WTC11 (cell line): ENCODE measurements at places on chromosomes 16 and 17. TPM values are rescaled to one million over a fixed set of nuclear protein-coding genes. Genes with fewer than 3 reads are reported as not detected.

TSPOAP1 gene
- total RNA-seq = 10.9 to 19.0 TPM (median 16.4 TPM) in 3 replicates

ZDHHC1 gene
- 4.2 to 4.9 TPM (median 4.6 TPM) in 3 replicates for total RNA-seq

SLC6A4 gene
- 0.07 to 0.32 TPM (median 0.13 TPM) in 3 replicates for total RNA-seq

RETREG3 gene
- 39.8 to 43.2 TPM (median 40.4 TPM) in 3 replicates for total RNA-seq

PDE6G gene
- total RNA-seq = 4.4 to 6.9 TPM (median 6.3 TPM) in 3 replicates

BLMH gene
- total RNA-seq = 63.9 to 67.3 TPM (median 65.3 TPM) in 3 replicates

SLC35G6 gene
- 0.16 to 0.26 TPM (median 0.18 TPM) in 3 replicates for total RNA-seq

PTX4 gene
- total RNA-seq = 0.16 to 0.26 TPM (median 0.18 TPM) in 3 replicates

EVPL gene
- total RNA-seq = 0.46 to 1.3 TPM (median 0.62 TPM) in 3 replicates

KIFC3 gene
- 9.2 to 11.6 TPM (median 10.0 TPM) in 3 replicates for total RNA-seq

RGS11 gene
- 1.8 to 2.7 TPM (median 2.3 TPM) in 3 replicates for total RNA-seq

NPTX1 gene
- total RNA-seq = 9.7 to 15.1 TPM (median 10.8 TPM) in 3 replicates

MT1E gene
- 92.7 to 114 TPM (median 103 TPM) in 3 replicates for total RNA-seq

DLX4 gene
- total RNA-seq = 1.3 to 1.8 TPM (median 1.6 TPM) in 3 replicates

ZNF213 gene
- total RNA-seq = 8.9 to 11.6 TPM (median 10.3 TPM) in 3 replicates

KRT35 gene
- not detected in 3 replicates for total RNA-seq

CLEC19A gene
- total RNA-seq = 0.09 to 0.48 TPM (median 0.41 TPM) in 3 replicates

ADAP2 gene
- 0.69 to 1.7 TPM (median 1.2 TPM) in 3 replicates for total RNA-seq

FOXC2 gene
- total RNA-seq = 0.18 to 0.28 TPM (median 0.21 TPM) in 3 replicates

CD300E gene
- total RNA-seq = not detected in 3 replicates

SMIM5 gene
- total RNA-seq = 0.05 TPM in 1 of 3 replicates, not detected in the others

GUCY2D gene
- total RNA-seq = 0.87 to 1.9 TPM (median 1.1 TPM) in 3 replicates

NSRP1 gene
- 22.8 to 24.6 TPM (median 23.8 TPM) in 3 replicates for total RNA-seq

ADORA2B gene
- 4.2 to 5.1 TPM (median 4.9 TPM) in 3 replicates for total RNA-seq

CCL1 gene
- total RNA-seq = not detected in 3 replicates

ADGRG3 gene
- 0.44 to 1.4 TPM (median 0.71 TPM) in 3 replicates for total RNA-seq

TNFRSF17 gene
- 0.18 TPM in 1 of 3 replicates, not detected in the others for total RNA-seq

WNT9B gene
- total RNA-seq = 0.41 to 0.87 TPM (median 0.44 TPM) in 3 replicates

QRICH2 gene
- total RNA-seq = 1.5 to 3.2 TPM (median 2.7 TPM) in 3 replicates

THUMPD1 gene
- 40.8 to 48.5 TPM (median 44.6 TPM) in 3 replicates for total RNA-seq

ITPRIPL2 gene
- total RNA-seq = 5.3 to 7.1 TPM (median 6.6 TPM) in 3 replicates

KRTAP2-1 gene
- not detected in 3 replicates for total RNA-seq

ZP2 gene
- total RNA-seq = 0.07 TPM in 1 of 3 replicates, not detected in the others

EPN3 gene
- 6.9 to 8.8 TPM (median 8.1 TPM) in 3 replicates for total RNA-seq

VAMP2 gene
- total RNA-seq = 24.1 to 27.4 TPM (median 24.3 TPM) in 3 replicates

CMTM2 gene
- total RNA-seq = not detected in 3 replicates

RNF157 gene
- total RNA-seq = 11.2 to 15.1 TPM (median 13.7 TPM) in 3 replicates

KRTAP4-1 gene
- total RNA-seq = not detected in 3 replicates

ST3GAL2 gene
- 46.0 to 49.4 TPM (median 46.2 TPM) in 3 replicates for total RNA-seq
